Stimulated activated CD4-positive, alpha-beta T cell treated with anti-CD3 and anti-CD28 coated beads, Interleukin-15, amount 100 ng/mL, for 24 hours (primary cell): ENCODE measurements at places on chromosomes 16 and 17.
A peak's percentile ranks its signal among the peaks of the same experiment; 100 is the strongest.

DNA sequence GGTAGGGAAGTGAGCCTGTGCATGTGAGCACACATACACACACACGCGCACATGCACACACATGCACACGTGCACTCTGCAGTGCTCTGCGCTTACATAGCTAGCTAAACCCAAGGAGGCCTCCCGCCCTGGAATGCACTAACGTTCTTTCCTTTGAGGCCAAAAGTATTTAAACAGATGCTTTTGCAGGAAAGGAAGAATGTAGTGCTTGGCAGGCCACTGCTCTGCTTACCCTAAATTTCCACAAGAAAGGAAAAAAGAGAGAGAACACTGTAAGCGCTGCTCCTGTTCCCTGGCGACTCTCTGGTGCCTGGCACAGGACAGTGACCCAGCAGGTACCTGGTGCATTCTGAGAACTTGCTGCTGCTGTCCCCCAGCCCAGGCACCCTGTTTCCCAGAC lies 31.3 kb upstream of the MRPS23 start:
- no peak for DNase-seq

DNA sequence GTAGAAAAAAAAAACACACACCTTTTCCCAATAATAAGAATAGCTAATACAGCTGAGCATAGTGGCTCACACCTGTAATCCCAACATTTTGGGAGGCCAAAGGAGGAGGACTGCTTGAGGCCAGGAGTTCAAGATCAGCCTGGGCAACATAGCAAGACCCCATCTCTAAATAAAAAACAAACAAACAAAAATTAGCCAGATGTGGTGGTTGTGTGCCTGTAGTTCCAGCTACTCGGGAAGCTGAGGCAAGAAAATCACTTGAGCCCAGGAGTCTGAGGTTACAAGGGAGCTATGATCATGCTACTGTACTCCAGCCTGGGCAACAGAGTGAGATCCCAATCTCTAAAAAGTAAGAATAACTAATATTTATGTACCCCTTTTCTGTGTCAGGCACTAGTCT lies 42.8 kb upstream of the GFOD2 start:
- no peak for DNase-seq

DNA sequence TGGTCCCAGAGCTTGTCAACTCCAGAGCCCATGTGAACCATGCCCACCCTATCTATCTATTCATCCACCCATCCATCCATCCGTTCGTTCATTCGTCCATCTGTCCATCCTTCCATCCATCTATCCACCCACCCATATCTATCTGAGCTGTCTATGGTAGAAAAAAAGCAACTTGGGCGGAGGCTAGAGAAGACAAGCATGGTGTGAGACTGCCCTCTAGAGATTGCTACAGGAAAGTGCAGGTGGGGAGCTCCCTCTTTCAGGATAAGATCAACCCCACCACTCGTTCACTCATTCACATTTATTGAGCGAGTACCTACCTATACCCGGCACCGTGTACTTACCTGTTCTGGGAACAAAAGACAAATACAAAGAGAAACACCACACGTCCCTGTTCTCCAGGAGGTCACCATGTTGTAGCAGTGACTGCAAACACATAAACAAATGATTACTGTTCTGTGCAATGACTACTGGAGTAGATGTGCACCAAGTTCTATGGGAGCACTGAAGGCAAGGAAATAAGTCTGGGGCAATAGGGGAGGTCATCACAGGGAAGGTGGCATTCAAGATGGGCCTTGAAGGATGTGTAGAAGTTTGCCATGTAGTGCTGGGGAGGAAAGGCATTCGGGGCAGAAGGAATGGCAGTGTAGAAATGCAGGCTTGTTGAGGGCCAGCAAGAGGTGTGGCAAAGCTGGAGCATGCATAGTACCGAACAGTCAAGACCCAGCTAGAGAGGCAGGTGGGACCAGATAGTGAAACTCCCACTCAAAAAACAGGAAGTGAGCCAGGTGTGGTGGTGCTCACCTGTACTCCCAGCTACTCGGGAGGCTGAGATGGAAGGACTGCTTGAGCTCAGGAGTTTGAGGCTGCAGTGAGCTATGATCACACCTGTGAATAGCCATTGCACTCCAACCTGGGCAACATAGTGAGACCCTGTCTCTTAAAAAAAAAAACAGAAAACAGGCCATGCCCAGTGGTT lies 13.4 kb upstream of the ATP5MC1 start:
- DNase-seq = peak; percentile 54

GRCh38 chr16:66272461-66272860 lies 94.0 kb upstream of the CDH5 start:
- DNase-seq = no peak

DNA sequence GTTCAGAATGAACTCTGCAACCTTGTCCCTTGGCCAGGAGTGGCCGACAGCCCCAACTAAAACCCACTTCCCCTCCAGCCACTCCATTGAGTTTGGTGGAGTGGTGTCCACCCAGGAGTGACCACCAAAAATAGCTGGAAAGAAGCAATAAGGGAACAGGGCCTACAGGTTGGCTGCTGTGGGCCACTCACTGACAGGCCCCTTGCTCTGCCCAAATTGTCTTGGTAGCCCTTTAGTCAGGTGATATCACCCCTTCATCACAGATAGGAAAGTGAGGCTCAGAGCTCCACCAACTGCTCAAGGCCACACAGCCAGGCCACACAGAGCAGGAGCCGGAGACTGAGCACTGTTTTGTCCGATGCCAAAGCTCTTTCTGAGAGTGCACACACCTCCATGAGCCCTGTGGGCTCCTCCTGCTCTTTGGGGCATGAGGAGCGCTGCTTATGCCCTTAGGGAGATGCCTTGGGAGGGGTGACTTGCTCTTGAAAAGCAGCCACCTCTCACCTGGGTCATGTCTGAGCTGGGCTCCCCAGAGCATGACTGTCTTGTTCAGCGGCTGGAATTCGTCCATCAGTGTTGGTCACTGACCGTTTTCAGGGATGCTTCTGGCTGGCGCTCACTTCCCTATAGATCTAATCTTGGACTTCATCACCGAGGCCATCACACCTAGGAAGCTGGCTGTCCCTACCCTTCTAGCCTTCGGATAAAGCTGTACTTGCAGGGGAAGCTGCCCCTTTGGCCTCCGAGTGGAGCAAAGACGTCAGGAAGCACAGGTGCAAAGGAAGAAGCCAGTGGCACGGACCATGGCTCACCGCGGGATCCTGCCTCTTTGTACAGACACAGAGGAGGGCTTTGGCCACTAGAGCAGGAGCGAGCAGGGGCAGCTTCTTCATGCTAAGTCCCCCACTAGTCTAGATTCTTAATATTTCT lies 186.0 kb upstream of the ZNF469 start:
- no peak for DNase-seq

GRCh38 chr16:19840524-19841110 lies 44.0 kb downstream of the GPRC5B start:
- no peak for DNase-seq

- DNase-seq = no peak
Measured at GRCh38 chr17:41347869-41348760, 2.5 kb downstream of the KRT33A start.

DNA sequence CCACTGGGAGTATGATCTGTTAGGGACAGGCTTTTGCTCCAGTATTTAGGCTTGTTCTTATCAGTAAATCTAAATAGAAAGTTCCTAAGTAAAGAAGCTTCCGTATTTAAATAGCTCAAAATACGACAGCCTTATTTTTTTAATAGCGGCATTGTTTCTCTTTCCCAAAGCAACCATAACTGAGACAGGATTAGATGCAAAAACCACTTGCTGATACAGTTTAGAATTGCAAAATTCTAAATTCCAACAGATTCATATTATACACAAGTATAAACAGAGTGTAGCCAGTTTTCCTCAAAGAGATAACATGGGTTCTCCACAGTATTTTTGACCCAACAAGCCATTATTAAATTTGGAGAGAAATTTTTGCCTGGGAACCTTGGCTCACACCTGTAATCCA lies 276.7 kb downstream of the FTO start:
- no peak for DNase-seq

- no peak for DNase-seq
Measured at GRCh38 chr17:12053552-12053951, 32.9 kb downstream of the MAP2K4 start.

DNA sequence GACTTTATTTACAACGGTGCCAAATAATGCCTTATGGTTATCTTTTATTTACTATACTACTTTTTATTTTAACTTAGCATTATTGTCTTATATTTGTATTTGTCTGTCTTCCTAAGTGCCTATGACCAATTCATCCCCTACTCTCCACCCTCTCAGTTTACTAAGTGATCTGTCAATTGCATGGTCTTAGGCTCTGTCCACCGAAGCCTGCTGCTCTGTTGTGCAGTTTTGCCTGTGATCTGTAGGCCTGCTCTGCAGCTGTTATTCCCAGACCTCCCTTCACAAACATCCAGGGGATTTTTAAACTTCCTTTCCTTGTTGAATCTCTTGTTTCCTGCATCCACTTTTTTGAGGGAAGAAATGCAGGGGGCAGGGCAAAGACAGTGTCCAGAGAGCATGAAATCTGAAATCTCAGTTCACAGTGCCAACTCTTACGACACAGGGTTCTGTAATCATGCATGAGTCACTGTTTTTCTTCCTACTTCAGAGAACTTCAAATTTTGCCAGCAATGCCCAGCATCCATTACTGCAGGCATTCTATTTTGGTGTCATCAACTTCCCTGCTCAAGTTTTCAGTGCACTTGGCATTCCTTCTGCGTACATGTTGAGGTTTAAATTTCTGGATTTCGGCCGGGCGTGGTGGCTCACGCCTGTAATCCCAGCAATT lies 11.4 kb downstream of the SLFN5 start:
- DNase-seq = no peak

DNA sequence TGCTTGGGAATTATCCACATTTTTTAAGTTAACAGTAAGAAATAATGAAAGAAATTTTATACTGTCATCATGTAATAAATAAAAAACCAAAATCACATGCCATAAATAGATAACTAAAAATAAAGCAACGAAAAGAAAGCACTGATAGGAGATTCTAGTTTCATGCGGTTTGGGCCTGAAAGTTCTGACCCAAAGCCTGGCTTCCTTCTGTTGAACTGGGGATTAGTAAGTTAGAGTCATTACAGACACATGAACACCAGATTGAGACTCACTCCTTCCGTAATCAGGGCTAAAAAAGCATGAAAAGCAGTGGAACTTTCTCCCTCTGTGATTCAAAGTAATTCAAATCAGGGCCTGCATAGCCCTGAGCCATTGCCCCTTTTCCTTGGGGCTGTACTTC lies 13.2 kb upstream of the SLC6A2 start:
- DNase-seq = no peak

DNA sequence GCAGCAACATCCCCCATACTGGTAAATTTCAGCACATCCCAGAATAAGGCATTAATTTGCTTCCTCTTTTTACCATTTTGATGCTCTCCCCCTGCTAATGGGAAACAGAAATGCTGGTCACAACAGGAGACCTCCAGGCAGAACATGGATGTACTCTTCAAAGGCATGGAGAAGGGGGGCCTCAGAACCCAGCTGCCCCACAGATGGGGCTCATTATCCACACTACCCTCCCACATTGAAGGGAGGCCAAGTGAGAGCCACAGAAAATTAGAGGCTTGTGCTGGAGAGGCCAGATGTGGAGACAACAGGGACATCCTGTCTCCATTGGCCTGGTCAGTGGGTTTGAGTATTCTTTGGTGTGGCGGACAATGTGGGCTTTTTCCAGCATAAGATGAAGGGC lies 150.1 kb upstream of the CDH11 start:
- DNase-seq = no peak

DNA sequence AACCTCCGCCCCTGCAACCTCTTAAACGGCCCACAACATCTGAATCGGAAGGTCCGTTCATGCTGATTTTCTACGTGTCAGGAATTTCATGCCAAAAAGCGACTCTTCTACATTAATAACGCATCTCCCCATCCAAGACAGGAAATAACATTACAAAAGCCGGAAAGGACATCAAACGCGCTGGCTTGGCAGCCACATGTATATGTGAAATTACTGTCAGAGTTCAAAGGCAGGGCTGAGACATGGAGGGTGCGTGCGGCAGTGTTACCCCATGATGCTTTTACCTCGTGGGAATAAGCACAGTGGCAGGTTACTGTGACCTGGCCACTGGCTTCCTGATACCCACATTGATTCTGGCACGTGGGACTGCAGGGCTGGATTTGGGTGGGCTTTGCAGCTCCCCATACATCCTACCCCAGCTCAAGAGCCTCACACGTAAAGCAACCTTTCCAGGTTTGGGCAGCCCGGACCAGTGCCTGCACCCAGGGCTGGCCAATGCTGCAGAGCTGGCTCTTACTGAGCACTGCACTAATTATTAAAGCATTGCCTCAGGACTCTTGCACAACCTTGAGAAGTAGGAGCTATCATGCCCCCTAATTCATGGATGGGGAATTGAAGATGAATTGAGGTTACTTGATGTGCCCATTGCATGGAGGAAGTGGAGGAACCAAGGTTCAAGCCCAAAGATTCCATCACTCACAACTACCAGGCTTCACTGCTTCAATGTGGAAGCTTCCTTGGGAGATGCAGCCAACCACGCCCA lies 120.6 kb upstream of the FOXF1 start:
- no peak for DNase-seq

GRCh38 chr17:42518046-42518754 lies 17.8 kb upstream of the NAGLU start:
- no peak for DNase-seq

DNA sequence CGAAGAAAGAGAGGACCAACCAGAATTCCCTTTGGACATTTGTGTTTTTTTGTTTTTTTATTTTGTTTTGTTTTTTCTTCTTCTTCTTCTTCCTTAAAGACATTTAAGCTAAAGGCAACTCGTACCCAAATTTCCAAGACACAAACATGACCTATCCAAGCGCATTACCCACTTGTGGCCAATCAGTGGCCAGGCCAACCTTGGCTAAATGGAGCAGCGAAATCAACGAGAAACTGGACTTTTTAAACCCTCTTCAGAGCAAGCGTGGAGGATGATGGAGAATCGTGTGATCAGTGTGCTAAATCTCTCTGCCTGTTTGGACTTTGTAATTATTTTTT lies 3.6 kb downstream of the SOX9 start:
- no peak for DNase-seq

DNA sequence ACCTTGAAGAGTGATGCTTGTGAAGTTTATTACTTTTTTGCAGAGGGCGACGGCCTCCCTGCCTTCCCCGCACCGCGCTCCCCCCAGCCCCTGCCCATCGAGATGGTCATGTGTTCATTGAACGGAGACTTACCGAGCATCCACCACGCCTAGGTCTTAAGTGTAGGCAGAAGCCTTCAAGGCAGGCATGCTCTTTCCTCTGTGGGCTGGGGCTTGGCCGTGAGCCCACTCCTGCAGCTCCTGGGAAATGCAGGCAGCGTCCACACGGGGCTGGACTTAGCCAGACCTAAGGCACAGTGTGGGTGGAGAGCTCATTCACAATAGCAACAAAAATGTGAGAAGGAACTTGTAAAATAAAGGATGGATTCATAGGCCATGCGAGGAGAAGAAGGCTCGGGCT lies 19.2 kb downstream of the RNF213 start:
- DNase-seq = no peak

- peak; percentile 78 for DNase-seq
Measured at GRCh38 chr16:80806927-80807340, 2.5 kb upstream of the CDYL2 start.

GRCh38 chr17:64016231-64016784 lies 4.1 kb downstream of the ICAM2 start:
- DNase-seq = no peak
